ENCODE measurements at places on chromosomes 6 and 20.

- no peak for DNase-seq
Observed at GRCh38 chr6:105250533-105250932, 70.7 kb upstream of the POPDC3 start.

GRCh38 chr6:2877057-2877882 lies 25.8 kb downstream of the SERPINB9 start:
- DNase-seq = no peak

- DNase-seq = no peak
Observed at GRCh38 chr6:158009114-158009891, 27.6 kb downstream of the SYNJ2 start.

GRCh38 chr20:63957004-63957689 lies 931 bp upstream of the UCKL1 start:
- DNase-seq = peak; percentile 67

GRCh38 chr6:139940741-139941729 lies 566.6 kb upstream of the CITED2 start:
- DNase-seq = no peak

DNA sequence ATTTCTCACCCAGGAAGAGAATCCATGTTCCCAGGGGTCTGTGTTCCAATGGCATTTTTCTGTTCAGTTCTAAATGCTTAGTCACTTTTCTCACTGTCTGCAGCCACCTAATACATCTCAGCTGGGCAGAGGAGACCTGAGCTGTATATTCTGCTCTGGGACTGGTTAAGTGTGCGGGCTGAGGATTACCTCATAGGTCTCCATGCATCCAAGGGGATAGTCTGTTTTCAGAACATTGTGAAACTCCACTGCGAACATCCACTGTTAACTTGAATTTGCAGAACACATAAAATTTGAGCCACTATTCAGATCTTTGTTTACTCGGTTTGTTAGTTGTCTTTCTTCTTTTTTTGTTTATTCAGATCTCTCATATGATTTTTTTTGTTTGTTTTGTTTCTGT lies 947.1 kb downstream of the TFAP2A start:
- no peak for DNase-seq

- no peak for DNase-seq
Observed at GRCh38 chr20:49866051-49866450, 49.3 kb downstream of the SPATA2 start.

- DNase-seq = no peak
Observed at GRCh38 chr20:53592992-53593465, 610 bp downstream of the ZNF217 start.

GRCh38 chr20:51575486-51575885 lies 33.0 kb upstream of the NFATC2 start:
- DNase-seq = no peak

- DNase-seq = no peak
Observed at GRCh38 chr6:125421836-125422235, 120.1 kb upstream of the HDDC2 start.

DNA sequence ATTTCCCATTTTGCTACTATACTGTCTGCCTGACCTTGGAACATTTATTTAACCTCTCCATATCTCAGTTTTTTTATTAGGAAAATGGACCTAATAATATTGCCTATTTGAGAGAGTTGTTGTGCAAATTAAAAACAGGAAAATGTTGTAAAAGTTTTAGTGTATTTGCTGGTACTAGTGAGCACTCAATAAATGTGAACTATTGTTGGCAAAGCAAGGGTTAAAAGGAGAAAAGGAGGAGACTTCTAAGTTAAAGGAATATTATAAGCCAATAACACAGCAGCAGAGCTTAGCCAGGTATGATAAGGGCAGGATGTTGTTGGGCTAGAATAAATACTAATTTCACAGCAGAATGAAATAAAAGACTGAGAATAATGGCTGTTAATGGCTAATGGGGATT lies 211.9 kb upstream of the FUT9 start:
- no peak for DNase-seq

- DNase-seq = no peak
Observed at GRCh38 chr6:135025775-135026174, 28.8 kb downstream of the HBS1L start.

DNA sequence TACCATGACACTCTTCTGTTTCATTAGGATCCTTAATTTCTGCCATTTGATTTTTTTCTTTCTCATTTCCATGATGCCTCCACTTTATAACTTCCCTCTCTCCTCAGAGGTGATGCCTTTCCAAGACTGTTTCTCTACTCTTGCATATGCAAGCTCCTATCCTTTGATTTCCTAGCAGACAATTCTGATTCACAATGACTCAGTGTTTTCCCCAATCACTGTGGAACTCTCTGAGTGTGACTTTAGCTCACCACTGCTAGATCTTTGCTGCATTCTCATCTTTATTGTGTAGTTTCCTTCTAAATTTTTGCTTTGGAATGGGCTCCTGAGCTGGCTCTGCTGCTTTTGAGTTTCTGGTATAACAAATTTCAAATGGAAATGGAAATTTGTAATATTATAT lies 184.9 kb downstream of the TINAG start:
- DNase-seq = no peak

- no peak for DNase-seq
Observed at GRCh38 chr20:25247518-25247955, 348 bp upstream of the PYGB start.

GRCh38 chr6:119361209-119361608 lies 11.6 kb upstream of the MAN1A1 start:
- no peak for DNase-seq

DNA sequence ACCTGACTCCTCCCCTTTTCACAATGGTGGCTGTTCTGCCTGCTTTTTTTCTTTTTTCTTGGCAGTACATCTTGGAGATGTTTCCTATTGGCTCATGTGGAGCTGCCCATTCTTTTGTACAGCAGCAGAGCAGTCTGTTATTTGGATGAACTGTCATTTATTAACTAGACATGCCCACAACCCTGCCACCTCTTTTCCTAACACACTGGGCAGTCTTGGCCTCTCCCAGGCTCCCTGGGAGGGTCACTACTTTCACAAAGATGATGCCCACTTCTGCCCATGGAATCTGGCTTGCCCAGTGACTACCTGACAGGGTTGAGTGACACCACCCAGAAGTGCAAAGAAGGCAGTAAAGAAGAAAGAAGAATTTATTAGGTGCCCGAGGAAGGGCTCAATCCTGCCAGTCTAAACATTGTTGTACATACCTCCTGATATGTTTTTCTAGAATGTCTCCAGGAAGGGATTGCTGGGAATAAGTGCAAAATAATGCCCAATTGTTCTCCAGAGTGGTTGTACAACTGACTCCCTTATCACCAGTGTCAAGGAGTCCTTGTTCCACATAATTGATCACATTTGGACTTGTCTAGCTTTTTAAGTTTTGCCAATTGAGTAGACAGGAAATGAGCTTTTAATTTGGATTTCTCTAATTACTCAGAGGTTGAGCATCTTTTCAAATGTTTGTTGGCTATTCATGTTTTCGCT lies 19.7 kb upstream of the SCRT2 start:
- DNase-seq = no peak

DNA sequence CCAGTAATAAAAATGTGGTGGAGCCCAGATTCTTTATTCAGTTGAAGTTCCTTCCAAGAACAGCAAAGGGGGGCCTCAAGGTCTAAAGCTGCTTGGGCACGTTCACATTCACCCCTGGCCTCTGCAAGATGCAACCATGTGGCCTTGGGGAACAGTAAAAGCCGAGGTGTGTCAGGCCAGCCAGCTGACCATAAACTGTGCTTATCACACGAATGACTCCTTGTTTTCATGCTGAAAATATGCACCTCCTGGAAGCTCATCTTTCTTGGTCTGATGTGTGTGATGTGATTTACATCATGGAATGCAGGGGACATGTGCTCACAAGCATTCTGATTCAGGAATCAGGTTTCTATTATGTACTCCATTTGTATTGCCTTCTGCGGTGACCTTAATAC lies 211.6 kb upstream of the MARCKS start:
- DNase-seq = no peak

DNA sequence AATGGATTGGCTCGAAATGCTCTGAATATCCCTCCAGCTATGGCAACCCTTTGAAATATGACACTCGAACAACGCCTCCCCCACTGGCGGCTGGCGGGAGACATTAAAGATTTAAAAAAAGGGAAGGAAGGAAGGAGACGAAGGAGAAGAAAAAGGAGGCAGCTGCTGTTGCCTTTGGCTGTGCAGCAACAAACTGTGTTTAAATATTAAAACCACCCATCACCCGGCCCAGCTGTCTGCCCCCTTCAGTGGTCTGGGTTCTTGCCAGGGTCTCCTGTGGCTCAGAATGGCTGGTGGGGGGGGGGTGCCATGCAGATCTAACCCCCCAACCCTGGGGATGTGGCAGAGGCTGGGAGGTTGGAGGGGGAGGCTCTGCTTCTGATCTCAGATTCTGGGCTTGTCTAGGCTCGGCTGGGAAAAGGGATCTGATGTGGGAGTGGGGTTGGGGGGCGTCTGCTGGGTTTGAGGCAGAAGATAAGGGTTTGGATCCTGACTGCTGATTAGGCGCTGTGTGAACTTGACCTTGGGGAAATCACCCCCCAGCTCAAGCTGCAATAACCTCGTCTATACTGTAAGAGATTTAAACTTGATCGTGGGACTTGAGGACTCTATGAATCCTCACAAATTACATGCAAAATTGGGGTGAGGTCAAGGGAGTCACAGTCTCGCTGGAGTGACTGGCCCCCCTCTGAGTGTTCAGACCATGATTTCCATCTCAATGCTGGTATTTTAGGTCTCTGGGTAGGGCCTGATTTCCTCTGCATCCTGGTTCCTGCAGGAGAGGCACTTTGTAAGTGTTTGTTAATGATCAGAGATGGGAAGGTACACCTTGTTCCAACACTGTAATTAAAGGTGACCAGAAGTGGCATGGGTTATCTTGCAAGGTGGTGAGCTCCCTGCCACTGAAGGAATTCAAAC lies 40.3 kb upstream of the BLCAP start:
- DNase-seq = no peak
